ENCODE measurements at places on chromosomes 1 and 21.

- no peak for DNase-seq
Measured at GRCh38 chr1:45934947-45935346, 131.5 kb downstream of the MAST2 start.

DNA sequence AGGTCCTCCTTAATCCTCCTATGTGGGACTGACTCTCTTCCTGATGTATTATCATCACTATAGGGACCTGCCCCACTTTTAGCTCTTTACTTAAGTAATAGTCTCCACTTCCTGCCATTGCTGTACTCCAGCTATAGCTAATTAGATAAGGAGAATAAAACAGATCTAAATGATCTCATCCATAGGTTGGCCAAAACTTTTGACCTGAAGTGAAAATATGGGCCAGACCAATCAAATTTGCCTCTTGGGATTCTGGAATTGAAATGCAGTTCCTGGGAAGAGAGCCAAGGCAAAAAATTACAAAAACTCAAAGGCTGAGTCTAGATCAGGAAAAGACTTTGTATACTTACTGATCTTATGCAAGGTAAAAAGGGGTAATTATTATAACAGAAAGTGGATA is 36.1 kb upstream of the PDE4B start:
- DNase-seq: no peak

DNA sequence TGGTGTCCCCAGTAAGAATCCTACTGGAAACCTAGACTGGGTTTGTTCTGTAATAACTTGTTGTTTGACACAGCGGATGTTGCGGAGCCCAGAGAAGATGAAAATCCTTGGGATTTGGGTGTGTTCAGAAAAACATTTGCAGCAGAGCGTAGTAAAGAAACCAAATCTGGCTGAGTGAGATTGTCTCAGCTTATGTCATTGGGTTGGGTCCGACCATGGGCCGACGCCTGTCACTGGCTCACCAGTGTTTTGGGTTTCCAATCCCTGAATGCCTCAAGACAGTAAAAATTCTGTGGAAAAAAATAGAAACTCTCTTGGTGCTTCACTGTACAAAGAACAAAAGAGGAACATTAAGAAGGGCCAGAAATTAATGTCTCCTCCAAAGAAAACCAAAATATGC is 146.3 kb downstream of the TPR start:
- DNase-seq: no peak

- no peak for DNase-seq
Measured at GRCh38 chr1:176989754-176990153, 174.8 kb downstream of the ASTN1 start.

DNA sequence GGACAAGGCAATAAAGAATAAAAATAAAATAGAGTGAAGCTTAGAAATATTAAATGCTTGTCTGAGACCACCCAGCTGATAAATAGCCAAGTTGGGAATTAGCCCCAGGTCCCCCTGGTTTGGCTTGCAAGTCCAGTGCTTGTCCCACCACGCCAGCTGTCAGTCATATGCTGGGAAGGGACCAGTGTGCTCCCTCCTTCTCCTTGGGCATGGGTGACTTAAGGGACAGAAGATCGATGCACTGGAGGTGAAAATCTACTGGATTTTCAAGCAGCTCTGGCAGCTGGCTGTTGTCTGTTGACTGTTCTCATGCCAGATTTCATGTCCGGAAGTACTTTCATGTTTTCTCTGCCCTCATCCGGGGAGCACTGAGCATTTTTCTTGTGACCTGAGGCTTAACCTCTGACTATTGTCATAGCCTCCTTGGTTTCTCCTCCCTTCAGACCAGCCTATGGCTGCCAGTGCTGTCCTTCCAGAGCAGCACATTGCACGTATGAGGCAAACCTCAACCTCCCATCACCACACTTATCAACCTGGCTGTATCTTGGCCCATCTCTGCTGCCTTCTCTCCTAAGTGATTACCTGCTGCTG is 12.4 kb downstream of the LMOD1 start:
- no peak for DNase-seq

- DNase-seq: no peak
Measured at GRCh38 chr1:22117851-22118250, 25.0 kb downstream of the WNT4 start.

DNA sequence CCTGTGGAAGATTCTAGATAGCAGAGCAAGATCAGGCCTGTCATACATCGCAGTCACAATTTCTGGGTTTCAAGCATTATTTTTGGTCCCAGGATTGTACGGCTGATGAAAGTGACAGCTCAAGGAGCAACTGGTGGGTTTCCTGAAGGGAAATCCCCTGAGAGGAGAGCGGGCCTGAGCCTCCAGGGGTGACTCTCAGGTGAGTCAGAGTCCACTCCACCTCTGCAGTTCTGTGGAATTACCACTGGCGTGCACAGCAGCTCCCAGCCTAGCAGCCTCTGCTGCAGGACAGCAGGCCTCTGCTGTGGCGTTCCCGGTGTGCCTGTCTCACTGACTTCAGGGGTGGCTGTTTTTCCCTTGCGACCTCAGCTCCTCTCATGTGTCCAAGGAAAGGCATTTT is 24.4 kb downstream of the SLC66A1 start:
- no peak for DNase-seq

All from left hindlimb (tissue), 1 donor.